Lower lobe of right lung (tissue), 2 donors: ENCODE measurements at places on chromosomes 7 and 10. TPM values are rescaled to one million over a fixed set of nuclear protein-coding genes. Genes with fewer than 3 reads are reported as not detected.
A peak's percentile ranks its signal among the peaks of the same experiment; 100 is the strongest.

- H3K27ac ChIP-seq, result no peak overlapping the region
- no peaks in the 10 kb centered on the region for H3K27me3 ChIP-seq
- no peak for DNase-seq
- no peaks in the 10 kb centered on the region for H3K36me3 ChIP-seq
- H3K4me3 ChIP-seq, result no peak overlapping the region
These were observed 29.4 kb upstream of the PNLIPRP3 start for GRCh38 chr10:116398224-116398623.

PRRT4 gene
- total RNA-seq, result 0.47 TPM

SYT15 gene
- total RNA-seq, result 34.5 TPM

DNA sequence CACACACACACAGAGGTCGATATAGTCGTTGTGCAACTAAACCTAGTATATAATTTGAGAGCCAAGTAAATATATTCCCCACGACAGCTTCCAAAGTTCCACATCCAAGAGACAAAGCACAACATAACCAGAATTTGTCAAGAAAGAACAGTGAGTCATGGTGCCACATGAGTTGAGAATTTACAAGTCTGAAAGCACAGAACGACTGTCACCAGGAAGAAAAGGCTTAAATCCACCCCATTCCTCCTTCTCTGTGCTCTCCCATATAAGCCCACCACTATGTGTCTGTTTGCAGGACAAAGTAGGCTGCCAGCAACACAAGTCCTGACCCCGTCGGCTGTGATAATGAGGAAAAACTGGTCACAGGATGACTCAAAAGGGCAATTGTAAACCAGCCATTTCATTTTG is 32.8 kb downstream of the GSAP start:
- peaks cover 10% of the 10 kb centered on the region for H3K4me1 ChIP-seq
- peaks cover 43% of the 10 kb centered on the region for H3K36me3 ChIP-seq
- no peak for DNase-seq
- no peak overlapping the region for H3K27ac ChIP-seq
- no peaks in the 10 kb centered on the region for H3K27me3 ChIP-seq

ZP3 gene
- not detected for total RNA-seq

GRCh38 chr10:4945766-4946717 is 17.2 kb upstream of the AKR1C1 start:
- H3K4me1 ChIP-seq, result peaks cover 45% of the 10 kb centered on the region
- DNase-seq, result no peak
- no peak overlapping the region for H3K4me3 ChIP-seq
- H3K36me3 ChIP-seq, result no peaks in the 10 kb centered on the region
- H3K27ac ChIP-seq, result no peak overlapping the region
- H3K27me3 ChIP-seq, result no peaks in the 10 kb centered on the region

INA gene
- not detected for total RNA-seq

KNDC1 gene
- 10.3 TPM for total RNA-seq

PHYHIPL gene
- not detected for total RNA-seq

DNA sequence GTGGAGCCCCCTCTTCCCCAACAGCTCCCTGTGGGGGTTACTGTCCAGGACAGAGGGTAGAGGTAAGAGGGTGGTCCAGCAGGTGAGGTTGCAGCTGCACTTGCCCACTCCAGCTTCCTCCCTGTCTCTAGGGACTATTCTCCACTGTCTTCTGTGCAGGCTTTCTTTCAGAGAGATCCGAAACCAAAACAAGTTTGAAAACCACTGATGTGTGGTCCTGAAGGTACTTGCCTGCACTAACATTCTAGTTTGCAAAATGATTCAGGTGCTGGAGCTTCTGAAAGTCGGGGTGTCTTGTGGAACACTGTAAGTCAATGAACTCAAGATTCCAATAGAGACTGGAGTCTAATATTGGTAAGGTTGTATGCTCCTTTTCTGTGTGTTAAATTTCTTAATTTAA is 63.1 kb downstream of the BLNK start:
- H3K27me3 ChIP-seq, result no peaks in the 10 kb centered on the region
- H3K4me1 ChIP-seq, result no peaks in the 10 kb centered on the region
- H3K36me3 ChIP-seq, result no peaks in the 10 kb centered on the region
- no peak for DNase-seq

DNA sequence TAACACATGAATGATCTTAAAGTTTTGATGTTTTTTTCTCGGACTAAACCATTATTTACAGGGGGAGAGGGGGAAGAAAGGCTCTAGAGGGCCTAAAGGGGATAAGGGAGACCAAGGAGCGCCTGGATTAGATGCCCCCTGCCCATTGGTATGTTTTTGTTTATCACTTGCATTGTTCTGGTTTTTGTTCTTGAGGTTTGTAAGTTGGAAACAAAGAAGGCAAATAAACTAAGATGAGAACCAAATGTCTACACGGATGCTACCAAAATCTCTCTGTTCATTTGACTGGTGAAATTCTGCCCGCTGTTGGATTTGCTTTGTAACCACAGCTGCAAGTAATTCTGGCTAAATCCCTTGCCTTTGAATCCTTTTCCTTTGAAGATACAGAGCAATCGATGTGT is 99.8 kb upstream of the MACROH2A2 start:
- no peak overlapping the region for H3K27ac ChIP-seq
- DNase-seq, result no peak
- H3K36me3 ChIP-seq, result no peaks in the 10 kb centered on the region
- no peak overlapping the region for H3K4me3 ChIP-seq
- H3K4me1 ChIP-seq, result no peaks in the 10 kb centered on the region

PNLIP gene
- total RNA-seq, result not detected

DNA sequence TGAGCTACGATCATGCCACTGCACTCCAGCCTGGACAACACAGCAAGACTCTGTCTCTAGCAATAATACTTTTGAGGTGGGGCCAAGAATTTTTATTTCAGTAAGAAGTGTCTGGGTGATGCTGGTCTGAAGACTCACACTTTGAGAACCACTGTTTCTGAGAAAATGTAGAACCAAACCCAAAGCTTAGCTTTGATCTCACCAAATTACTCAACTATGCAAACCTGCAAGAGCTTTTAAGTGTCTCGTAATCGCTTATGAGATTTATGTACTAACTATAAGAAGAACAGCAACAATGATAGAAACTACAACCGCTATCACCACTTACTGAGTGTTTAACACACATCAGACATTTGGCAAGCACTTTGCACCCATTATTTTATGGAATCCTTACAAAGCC is 29.5 kb downstream of the APBB1IP start:
- H3K27me3 ChIP-seq, result no peaks in the 10 kb centered on the region
- no peak overlapping the region for H3K4me3 ChIP-seq
- no peak for DNase-seq
- H3K4me1 ChIP-seq, result peaks cover 6% of the 10 kb centered on the region

- H3K27ac ChIP-seq, result no peak overlapping the region
- H3K27me3 ChIP-seq, result no peaks in the 10 kb centered on the region
- no peaks in the 10 kb centered on the region for H3K36me3 ChIP-seq
- DNase-seq, result no peak
- no peak overlapping the region for H3K4me3 ChIP-seq
These were observed 58.5 kb downstream of the CLRN3 start for GRCh38 chr10:127834221-127834620.

HOXA2 gene
- total RNA-seq, result 1.5 TPM

GRCh38 chr7:30436046-30436445 is 42.5 kb downstream of the NOD1 start:
- H3K27me3 ChIP-seq, result no peaks in the 10 kb centered on the region
- DNase-seq, result no peak
- peaks cover 51% of the 10 kb centered on the region for H3K4me1 ChIP-seq
- no peak overlapping the region for H3K27ac ChIP-seq
- H3K4me3 ChIP-seq, result no peak overlapping the region

- no peaks in the 10 kb centered on the region for H3K27me3 ChIP-seq
- no peak for DNase-seq
- peaks cover 27% of the 10 kb centered on the region for H3K4me1 ChIP-seq
- no peak overlapping the region for H3K4me3 ChIP-seq
- H3K36me3 ChIP-seq, result peaks cover 6% of the 10 kb centered on the region
These were observed 59.6 kb downstream of the SH3PXD2A start for GRCh38 chr10:103795634-103796270.

PTPN12 gene
- 164 TPM for total RNA-seq

DNA sequence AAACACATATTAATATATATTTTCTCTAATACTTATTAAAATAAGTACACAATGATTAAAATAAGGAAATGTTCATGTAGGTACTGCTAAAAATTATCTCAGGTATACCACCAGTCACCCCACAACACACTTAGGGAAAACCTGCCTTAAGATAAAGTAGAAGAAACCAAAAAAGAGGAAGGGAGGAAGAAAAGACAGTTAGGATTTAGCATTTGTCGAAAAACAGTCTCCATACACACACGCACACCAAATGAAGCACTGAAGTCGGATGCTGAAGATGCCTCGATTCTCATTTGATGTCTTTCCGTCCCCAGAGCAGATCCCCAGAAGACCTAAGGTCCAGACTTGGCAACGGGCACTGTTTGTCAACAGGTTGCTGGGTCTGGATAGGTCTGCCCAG is 30.0 kb upstream of the ARID5B start:
- no peak overlapping the region for H3K4me3 ChIP-seq
- peaks cover 9% of the 10 kb centered on the region for H3K4me1 ChIP-seq
- H3K27ac ChIP-seq, result no peak overlapping the region

GRCh38 chr7:72007018-72007417 is 405.1 kb downstream of the CALN1 start:
- H3K27me3 ChIP-seq, result no peaks in the 10 kb centered on the region
- H3K4me3 ChIP-seq, result no peak overlapping the region
- no peak overlapping the region for H3K27ac ChIP-seq
- no peak for DNase-seq

SLC13A4 gene
- 0.27 TPM for total RNA-seq

GRCh38 chr7:44776211-44776610 is 20.3 kb upstream of the PPIA start:
- no peaks in the 10 kb centered on the region for H3K27me3 ChIP-seq
- H3K4me1 ChIP-seq, result peaks cover 5% of the 10 kb centered on the region
- H3K36me3 ChIP-seq, result no peaks in the 10 kb centered on the region
- H3K27ac ChIP-seq, result no peak overlapping the region
- no peak for DNase-seq

- no peak for DNase-seq
- peak overlapping the region; percentile 8 for H3K4me3 ChIP-seq
- H3K4me1 ChIP-seq, result peaks cover 4% of the 10 kb centered on the region
- H3K36me3 ChIP-seq, result no peaks in the 10 kb centered on the region
- H3K27ac ChIP-seq, result peak overlapping the region; percentile 58
These were observed 52.7 kb upstream of the VIPR2 start for GRCh38 chr7:159197066-159197975.

FAM131B gene
- total RNA-seq, result 0.53 TPM

DNA sequence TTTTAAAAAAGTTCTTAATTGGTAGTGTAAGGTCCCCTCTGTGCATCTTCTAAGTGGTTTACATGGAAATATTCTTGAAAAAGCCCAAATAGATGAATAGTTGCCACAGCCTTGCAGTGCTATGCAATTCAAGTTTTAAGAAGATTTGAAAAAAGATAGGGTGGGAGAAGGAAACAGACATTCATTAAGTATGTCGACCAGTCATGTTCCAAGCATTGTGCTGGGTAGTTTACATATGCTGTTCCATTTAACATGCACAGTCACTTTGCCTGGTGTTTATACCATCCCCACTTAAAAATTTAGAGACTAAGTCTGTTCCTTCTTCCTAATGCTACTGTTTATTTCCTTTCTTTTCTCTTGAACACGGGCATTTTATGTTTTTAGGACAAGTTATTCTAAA is 28.1 kb upstream of the NAMPT start:
- H3K27me3 ChIP-seq, result no peaks in the 10 kb centered on the region
- no peaks in the 10 kb centered on the region for H3K36me3 ChIP-seq
- no peak overlapping the region for H3K27ac ChIP-seq

GRCh38 chr7:54823776-54824175 is 64.8 kb upstream of the SEC61G start:
- no peaks in the 10 kb centered on the region for H3K27me3 ChIP-seq
- H3K4me1 ChIP-seq, result peaks cover 5% of the 10 kb centered on the region
- H3K27ac ChIP-seq, result peak overlapping the region; percentile 56

- no peak overlapping the region for H3K4me3 ChIP-seq
- H3K27ac ChIP-seq, result no peak overlapping the region
- no peaks in the 10 kb centered on the region for H3K27me3 ChIP-seq
- no peaks in the 10 kb centered on the region for H3K4me1 ChIP-seq
- no peaks in the 10 kb centered on the region for H3K36me3 ChIP-seq
These were observed 188.7 kb downstream of the DNAJC1 start for GRCh38 chr10:21814866-21815265.

DNA sequence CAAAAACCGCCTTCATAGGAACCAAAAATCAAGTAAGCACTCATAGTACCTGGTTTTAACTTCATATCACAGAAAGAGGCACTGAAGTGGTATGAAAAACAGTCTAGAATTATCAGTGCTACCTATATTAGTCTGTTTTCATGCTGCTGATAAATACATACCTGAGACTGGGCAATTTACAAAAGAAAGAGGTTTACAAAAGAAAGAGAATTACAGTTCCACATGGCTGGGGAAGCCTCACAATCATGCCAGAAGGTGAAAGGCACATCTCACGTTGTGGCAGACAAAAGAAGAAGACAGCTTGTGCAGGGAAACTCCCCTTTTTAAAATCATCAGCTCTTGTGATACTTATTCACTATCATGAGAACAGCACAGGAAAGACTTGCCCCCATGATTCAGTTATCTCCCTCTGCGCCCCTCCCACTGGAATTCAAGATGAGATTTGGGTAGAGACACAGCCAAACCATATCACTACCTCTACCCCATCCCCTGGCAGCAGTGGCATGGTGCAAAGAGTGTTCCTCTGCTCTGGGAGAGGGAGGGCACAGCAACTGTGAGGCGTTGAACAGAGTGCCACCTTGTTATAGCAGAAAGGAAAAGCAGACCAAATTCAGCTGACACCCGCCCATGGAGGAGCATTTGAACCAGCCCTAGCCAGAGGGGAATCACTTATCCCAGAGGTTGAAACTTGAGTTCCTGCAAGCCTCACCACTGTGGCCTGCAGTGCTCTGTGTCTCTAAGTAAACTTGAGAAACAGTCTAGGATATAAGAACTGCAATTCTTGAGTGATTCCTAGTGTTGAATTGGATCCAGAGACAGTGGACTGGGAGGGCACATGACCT is 61.9 kb upstream of the PTPRZ1 start:
- no peaks in the 10 kb centered on the region for H3K36me3 ChIP-seq
- H3K4me1 ChIP-seq, result no peaks in the 10 kb centered on the region
- no peak overlapping the region for H3K27ac ChIP-seq
- no peak overlapping the region for H3K4me3 ChIP-seq
- no peaks in the 10 kb centered on the region for H3K27me3 ChIP-seq

DNA sequence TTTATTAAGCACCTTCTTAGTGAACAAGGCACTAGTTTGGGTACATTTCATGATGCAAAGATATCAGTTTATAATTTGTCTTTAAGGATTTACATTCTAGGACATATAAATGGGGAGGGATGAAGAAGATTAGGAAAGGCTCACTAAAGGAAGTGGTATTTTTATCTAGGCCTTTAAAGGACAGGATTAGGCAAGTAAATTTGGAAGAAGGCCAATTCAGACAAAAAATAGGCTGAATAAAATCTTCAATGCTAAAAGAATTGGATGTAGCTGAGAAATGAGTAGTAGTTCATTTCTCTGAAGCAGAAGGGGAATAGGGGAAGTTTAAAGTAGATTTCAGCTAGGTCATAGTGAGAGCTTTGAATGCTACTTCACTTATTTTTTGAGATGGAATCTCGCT is 4.8 kb upstream of the FAM24B start:
- H3K4me3 ChIP-seq, result no peak overlapping the region
- peaks cover 5% of the 10 kb centered on the region for H3K4me1 ChIP-seq
- H3K27me3 ChIP-seq, result no peaks in the 10 kb centered on the region

NKX2-3 gene
- total RNA-seq, result not detected
